ENCODE measurements at places on chromosomes 6 and 20.

DNA sequence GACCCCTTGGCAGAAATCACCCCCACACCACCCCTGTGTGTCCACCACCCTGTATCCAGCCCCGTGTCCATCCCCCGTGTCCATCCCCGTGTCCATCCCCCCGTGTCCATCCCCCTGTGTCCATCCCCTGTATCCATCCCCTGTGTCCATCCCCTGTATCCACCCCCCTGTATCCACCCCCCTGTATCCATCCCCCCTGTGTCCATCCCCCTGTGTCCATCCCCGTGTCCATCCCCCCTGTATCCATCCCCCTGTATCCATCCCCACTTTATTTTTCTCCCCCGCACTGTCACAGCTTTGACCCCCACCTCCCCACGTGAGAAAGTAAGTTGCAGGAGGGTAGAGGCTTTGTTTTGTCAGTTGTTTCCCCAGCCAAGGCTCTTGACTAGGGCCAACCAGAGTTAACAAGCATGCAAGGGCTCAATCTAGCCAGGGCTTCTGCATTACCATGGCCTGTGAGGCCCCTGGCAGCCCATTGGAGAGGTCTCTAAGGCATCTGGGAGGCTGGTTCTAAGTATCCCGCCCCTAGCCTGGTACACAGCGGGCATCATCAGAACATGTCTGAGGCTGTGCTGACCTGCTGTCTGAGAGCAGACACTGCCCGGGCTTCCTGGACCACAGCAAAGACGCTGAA lies 18.1 kb upstream of the SIRPA start:
- no peak for DNase-seq

GRCh38 chr6:139519097-139519496 lies 144.6 kb upstream of the CITED2 start:
- DNase-seq = no peak

DNA sequence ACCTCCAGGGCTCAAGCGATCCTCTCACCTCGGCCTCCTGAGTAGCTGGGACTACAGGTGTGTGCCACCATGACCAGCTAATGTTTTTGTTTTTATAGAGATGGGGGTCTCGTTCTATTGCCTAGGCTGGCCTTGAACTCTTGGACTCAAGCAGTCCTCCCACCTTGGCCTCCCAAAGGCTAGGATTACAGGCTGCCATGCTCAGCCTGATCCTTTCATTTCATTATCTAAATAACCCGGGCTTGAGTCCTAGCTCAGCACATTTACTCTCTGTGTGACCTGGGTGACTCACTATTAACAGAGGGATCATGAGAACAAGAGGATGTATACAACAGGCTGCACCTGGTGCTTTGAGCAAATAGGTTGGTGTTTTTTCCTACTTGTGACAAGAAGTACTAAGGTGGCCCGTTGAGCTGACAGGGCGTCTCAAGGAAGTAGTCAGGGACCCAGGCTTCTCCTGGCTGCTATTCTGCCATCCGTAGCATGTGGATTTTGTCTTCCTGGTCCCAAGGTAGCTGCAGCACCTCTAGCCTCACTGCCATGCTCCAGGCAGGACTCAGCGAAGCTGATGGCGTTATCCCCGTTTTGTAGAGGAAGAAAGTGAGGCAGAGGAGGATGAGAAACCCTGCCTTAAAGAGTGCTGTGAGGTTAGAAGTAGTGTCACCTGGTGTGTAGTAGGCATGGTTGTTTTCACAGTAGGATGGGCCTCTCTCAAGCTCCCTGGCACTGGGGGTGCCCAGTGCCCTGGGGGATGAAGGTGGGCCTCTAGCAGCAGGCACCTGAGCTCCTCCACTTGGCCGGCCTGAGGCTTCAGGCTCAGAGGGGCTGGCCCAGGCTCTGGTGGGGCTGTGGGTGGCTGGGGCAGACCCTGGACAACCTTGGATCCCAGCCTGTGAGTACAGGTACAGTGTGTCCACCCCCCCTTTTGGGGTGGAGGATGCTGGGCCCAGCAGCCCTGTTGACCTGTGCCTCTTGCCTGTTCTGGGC lies 62.4 kb downstream of the ADNP start:
- peak; percentile 66 for DNase-seq

DNA sequence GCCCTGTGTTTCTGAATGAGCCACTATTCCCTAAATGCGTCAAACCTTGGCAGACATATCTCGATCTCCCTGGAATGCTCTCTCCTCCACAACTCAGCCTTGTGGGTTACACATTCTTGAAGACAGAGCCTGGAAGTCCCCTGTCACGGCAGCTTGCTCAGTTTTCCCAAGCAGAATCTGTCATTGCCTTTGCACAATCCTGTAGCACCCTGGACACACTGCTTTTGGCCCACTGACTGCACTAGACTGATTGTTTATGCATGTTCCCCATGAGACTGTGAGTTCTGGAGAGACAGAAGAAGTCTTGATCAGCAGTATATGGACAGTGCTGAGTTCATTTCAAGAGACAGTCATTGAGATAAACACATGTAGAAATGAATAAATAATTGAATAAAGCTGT lies 406.7 kb downstream of the CD83 start:
- DNase-seq = no peak

DNA sequence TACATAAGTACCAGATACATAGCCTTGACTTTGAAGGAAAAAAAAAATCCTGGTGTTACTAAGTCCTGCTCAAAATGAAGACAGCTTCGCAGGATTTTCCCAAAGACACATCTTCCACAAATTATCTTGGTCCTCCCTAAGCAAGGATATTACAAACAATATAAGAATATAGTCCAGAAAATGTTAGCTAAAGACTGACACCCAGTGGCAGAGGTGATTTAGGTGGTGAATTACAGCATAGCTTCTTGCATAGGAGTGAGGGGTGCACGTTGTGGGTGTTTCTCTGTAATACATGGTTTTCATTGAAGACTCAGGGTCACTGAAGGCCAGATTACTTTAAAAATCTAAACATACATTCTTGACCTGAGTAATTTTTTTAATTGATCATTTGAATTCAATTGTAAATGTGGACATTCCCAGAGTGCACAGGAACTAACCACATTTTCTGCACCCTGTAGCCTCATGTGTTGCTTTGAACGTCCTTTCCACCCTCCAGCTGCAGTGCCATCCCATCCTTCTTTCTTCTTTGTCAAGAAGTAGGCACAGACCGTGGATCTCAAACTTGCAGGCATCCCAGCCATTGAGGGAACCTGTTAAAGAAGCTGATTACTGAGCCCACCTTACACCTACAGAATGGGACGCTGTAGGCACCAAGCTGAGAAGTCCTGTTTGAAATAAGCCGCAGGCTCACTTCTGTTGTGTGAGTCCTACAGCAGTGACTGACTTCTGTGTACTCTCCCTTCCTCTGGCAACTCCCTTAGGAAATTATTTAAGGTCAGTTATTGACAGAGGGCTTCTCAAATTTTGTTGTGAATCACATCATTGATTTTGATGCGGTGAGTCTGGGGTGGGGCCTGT lies 102.6 kb downstream of the PERP start:
- no peak for DNase-seq

GRCh38 chr6:82611751-82612150 lies 248.1 kb downstream of the TPBG start:
- DNase-seq = no peak

GRCh38 chr20:3749689-3750531 lies 17.4 kb downstream of the HSPA12B start:
- DNase-seq = peak; percentile 54

- no peak for DNase-seq
Observed at GRCh38 chr6:37827603-37828265, 8.2 kb downstream of the ZFAND3 start.

GRCh38 chr6:98477231-98477630 lies 357.1 kb upstream of the POU3F2 start:
- no peak for DNase-seq

DNA sequence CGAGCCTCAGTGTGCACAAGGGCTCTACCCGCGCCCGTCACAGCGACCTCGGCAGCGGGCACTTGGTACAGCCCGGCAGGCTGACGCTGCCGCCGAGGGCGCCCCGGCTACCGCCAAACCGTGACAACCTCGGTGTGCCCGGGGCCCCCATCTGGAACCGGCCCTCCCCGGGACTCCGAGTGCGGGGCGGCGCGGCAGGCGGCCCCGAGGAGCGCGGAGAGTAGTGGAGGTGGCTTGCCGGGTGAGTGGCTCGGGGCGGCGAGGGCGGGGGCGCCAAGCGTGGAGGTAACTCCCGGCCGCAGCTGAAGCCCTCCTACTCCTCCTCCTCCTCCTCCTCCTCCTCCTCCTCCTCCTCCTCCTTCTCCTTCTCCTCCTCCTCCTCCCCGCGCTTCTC lies at the start of gene ISM1:
TSS of gene ISM1 (plus strand) at position 371 of the 394 bp plus-strand sequence. CDS start 503 bp downstream, outside the sequence.
- DNase-seq = no peak

- DNase-seq = no peak
Observed at GRCh38 chr6:45843848-45844521, 171.7 kb downstream of the CLIC5 start.

DNA sequence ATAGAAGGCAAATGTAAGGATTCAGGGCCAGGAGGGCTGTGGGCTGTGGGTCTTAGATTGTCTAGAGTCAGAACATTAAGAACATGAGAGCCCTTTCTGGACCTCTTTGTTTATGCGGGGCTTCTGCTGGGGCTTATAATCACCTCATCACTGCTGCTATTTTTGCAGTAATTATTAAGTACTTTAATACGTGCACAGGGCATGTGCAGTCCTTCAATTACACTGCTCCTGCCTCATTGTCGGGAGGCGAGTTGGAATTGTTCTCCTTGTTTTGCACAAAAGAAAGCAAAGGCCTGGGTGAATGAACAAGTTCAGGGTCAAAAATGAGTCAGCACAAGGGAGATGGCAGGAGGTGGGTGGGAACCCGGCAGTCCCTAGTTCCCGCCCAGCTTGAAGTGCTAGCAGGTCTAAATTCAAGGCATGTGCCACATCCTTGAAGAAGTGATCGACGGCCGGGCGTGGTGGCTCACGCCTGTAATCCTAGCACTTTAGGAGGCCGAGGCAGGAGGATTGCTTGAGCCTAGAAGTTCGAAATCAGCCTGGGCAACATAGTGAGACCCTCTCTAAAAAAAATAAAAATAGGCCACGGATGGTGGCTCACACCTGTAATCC lies 34.4 kb upstream of the PTPN1 start:
- peak; percentile 65 for DNase-seq

DNA sequence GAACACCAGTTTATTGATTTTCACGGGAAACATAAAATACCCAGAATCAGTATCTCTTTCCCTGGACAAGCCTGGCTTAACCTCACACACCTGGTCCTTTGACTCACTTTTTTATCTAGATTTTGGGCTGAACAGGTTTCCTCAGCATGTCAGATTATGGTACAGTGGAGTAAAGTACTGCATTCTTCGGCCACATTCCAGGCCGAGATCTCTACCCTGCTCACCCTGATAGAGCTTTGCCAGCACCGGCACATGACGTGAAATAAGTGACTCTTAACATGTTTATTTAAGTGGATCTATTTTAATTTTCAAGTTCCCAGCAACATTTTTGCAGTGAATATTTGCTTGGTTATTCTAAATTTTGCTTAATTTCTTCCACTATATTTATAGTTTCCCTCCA lies 79.0 kb upstream of the POPDC3 start:
- DNase-seq = no peak

DNA sequence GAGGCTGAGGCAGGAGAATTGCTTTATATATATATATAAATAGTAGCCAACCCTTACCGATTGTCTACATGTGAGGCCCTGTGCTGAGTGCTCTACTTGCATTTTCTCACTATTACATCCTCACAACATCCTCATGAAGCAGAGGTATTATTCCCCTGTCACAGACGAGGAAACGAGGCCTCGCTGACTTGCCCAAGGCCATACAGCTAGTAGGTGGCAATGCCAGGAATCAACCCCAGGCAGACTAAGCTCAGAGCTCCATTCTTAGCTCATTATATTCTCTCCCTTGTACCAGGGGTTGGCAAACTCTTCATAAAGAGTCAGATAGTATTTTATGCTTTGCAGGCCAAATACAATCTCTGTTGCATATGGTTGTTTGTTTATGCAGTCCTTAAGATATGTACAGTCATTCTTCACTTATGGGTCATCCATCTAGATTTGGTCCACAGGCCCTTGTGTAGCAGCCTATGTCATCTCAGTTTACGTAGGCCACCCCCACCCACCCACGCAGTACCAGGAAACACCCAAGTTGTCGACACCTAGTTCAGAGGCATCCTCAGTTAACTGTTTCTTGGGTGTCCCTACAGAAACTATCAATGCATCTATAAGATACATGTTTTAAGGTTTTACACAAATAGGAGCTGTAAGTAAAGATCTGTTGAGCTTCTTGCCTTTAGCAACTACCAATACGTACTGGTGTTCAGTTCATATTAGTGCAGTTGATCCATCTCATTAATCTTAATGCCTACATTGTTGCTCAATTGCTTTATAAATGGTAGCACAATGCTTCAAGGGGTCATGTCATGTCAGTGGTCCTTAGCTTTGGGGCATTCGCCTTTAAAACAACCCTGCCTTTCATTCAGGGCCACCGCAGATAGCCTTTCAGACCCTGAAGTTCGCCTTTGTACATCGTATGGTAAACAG lies 3.0 kb downstream of the CASS4 start:
- no peak for DNase-seq

- no peak for DNase-seq
Observed at GRCh38 chr6:69789578-69789977, 7.2 kb downstream of the LMBRD1 start.

DNA sequence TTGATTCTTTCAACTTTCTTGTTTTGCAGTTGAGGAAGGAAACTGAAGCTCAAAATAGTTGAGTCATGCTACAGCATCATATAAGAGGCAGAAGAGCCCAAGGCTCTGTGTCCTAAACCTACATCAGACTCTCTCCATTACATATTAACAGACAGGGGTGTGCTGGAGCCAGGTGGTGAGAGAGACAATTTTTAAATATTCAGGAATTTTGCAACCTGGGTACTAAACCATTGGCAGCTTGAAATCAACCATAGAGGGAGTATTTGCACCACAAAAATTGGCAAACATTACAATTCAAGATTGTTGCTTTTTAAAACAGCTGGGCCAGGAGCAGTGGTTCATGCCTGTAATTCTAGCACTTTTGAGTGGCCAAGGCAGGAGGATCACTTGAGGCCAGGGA lies 65.8 kb upstream of the SOX4 start:
- DNase-seq = no peak

DNA sequence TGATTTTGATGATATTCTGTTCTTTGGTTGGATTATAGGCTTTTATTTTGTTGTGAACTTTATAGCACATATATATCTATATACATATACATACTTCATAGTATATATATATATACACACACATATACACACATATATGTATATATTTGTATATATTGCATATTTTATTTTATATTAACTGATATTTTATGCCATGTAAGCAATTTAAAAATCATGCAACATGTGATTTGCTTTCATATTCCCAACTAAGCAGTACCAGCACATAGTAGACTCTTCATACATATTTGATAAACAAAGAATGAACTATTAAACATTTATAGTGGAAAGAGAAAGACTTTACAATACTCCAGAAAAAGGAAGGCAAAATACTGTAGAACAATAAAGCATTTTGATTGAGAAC lies 679.2 kb downstream of the TENT5A start:
- no peak for DNase-seq

DNA sequence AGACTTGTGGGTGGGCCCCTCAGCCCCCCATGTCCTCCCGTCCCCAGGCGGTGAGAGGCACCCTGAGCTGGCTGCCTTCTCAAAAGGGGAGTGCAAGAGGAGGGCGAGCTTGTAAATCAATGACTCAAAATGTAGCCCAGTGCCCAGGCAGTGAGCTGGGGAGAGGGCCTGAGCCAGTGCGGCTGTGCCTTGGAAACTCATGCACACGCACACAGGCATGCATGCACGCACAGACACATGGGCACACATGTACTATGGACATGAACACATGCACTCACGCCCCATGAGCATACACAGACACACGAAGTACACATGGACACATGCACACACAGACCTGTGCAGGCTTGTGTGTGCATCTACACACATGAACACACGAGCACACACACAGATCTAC lies 133.5 kb downstream of the TAF4 start:
- no peak for DNase-seq

- no peak for DNase-seq
Observed at GRCh38 chr20:56285496-56285895, 37.0 kb downstream of the MC3R start.

Measured in PC-9 (cell line).